Stimulated activated CD8-positive, alpha-beta memory T cell treated with anti-CD3 and anti-CD28 coated beads, Interleukin-15, amount 100 ng/mL, for 4 hours (primary cell): ENCODE measurements at places on chromosomes 7 and 10.

GRCh38 chr10:110349386-110349785 lies 44.7 kb upstream of the SMNDC1 start:
- DNase-seq, result no peak

DNA sequence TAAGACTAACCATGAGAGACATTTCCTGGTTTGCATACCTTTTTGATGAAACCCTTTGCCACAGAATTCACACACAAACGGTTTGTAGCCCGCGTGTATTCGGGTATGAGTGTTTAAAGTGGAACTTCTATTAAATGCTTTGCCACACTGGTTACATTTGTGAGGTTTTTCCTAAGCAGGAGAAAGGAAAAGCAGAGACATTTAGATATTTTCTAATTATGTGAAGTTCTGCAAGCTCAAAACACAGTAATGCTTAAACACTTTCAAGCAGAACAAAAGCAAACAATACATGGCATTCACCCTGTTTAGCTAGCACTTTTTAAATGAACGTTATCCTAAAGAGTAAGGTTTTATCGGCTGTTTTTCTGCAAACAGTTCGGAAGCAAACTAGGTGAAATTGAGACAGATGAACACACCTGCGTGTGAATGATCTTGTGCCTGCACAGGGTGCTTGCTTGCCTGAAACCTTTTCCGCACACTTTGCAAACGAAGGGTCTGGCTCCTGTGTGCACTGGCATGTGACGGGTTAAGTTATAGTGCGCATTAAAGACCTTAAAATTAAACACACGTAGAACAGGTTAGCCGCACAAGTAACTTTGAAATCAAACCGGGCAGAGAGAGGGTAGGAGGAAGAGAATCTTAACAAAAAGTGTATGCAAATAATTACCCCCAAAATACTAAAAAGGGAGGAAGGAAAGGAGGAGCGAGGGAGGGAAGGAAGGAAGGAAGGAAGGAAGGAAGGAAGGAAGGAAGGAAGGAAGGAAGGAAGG lies 1.6 kb downstream of the FEZF1 start:
- DNase-seq, result no peak

DNA sequence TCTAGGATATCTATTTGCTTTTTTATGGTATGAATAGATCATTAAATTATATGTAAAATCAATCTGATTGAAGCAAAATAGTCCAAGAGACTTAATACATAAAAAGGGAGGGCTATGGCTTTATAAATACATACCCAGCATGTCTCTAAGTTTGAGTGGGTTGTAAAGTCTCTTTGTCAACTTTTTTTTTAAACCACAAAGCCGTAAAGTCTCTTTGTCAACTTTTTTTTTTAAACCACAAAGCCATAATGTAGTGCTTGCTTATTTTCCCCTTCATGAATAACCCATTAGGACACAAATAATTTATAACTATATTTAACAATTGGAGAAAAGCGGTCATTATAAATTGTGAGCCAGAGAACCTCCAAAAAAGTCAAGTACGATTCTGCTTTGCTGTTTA lies 5.7 kb downstream of the HECTD2 start:
- no peak for DNase-seq

GRCh38 chr10:62687230-62687748 lies 117.2 kb upstream of the ADO start:
- DNase-seq, result no peak

DNA sequence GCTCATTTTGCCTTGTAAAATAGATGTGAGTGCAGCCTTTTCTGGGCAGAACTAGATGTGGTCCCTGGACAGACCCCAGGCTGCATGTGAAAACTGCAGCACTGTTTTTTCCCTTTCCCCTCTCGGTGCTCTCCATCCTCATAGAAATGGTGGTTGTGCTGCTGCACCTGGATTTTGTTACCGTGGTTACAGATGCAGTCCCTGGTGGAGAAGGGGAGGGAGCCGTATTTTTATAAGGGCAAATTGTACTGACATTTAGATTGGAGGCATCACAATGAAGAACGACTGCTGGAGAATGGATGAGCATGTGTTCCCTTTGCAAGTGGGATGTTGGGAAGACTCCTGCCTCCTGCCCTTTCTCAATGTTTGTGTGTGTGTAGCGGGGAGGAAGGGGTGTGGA lies 469.9 kb downstream of the CCSER2 start:
- DNase-seq, result no peak

- DNase-seq, result no peak
These were observed 56.8 kb downstream of the ZRANB1 start for GRCh38 chr10:124998624-124999291.

DNA sequence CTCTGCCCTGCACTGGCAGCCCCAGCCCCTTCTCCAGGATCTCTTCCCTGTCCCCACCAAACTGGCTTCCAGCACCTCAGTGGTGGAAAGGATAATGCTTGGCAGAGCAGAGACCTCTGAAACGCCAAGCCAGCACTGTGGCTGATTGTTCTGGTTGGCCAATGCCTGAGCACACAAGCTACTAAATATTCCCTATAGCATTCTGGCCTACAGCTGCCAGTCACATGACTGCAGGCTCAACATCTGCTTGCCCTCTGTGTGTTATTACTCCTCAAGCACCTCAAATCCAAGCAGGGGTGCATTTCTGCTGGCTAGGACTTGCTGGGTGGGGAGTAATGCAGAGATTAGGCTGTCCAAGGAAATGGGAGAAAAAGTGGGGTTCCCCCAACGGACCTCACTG lies 6.1 kb downstream of the TBATA start:
- DNase-seq, result no peak

DNA sequence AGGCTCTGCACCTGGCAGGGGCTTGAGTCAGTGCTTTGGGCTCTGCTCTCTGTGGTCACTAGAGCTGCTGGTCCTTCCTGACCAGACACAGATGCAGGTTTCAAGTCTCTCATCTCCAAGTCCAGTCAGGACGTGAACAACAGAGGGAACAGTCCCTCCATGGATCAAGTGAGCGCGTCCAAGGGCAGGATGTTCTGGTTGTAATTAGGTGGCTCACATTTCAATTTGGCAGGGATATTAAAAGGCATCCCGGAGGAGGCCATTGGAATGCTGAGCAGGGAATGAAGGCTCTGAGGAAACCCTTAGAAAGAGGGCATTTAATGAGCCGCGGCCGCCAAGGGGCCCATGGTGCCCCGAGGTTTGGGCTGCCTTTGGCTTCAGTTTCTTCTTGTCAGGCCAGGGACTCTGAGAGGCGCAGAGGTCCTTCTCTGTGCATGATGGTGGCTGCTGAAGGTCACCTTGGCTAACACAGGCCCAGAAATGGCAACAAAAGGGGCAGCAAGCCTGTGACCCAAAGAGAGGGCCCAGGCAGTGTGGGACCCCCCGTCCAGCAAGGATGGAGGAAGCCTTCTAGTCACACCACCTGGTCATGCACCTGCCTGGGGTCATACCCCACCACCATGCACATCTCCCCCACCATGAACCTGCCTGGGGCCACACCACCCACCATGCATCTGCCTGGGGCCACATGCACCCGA lies 30.7 kb upstream of the INPP5A start:
- no peak for DNase-seq

DNA sequence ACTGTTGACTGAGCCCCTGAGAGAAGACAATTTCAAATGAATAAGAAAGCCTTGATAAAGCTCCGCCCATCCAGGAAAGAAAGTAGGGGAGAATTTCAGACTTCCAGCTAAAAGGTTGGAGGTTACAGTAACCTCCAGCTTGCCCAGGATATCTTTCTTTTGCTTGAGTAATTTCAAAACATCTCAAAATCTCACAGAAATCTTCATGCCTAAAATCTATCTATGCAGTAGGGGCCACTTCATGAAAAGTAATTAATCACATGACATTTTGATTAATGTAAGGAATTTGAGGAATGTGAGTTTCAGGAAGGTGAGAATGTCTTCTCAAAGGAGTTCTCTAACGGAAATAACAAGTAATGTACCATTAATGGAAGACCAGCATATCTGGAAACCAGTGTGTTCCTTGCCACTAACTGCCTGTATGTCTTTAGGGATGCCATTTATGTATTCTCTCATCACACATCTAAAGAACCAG lies 24.2 kb downstream of the TRIL start:
- DNase-seq, result no peak

- no peak for DNase-seq
These were observed 65.8 kb downstream of the CDK13 start for GRCh38 chr7:40015790-40016296.
